SJCRH30 (cell line): ENCODE measurements at places on chromosomes 16 and 17.

DNA sequence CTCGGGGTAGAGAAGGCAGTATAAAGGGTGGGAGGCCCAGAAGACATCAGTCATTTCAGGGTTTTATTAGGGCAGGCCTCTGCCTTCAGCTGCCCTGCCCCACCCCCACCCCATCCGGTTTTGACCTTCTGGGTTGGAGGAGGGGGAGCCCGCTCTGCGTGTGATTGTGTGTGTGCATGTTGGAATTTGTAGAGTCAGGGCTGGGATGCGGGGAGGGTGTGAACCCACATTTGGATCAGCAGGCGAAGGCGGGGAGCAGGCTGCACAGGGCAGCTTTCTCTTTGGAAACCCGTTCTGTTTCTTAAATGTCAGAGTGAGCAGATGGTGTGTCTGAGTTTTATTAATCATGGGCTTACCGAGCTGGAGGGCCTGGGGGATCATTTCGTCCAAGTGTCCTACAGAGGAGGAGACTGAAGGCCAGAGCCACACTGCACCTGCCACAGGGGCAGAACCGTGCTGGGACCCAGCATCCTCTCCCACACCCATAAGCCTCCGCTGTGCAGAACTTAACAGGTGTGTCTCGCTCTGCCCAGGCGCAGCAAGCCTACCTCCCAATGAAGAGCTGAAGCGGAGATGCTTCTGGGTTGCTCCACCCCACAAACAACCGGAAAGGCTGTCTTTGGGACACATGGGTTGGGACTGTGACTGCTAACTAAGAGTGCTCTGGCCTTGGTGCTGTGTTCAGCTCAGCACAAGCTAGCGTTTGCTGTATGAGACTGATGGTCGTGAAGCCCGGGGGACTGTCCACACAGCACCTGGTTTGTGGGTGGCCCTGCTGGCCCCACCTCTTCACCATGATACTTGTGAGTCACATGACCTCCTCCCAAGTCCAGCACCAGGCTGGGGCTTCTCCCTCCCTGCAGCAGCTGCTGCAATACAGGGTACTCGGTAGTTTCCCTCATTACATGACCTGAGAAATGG lies 70.9 kb upstream of the GSE1 start:
- peak; percentile 75 for DNase-seq

DNA sequence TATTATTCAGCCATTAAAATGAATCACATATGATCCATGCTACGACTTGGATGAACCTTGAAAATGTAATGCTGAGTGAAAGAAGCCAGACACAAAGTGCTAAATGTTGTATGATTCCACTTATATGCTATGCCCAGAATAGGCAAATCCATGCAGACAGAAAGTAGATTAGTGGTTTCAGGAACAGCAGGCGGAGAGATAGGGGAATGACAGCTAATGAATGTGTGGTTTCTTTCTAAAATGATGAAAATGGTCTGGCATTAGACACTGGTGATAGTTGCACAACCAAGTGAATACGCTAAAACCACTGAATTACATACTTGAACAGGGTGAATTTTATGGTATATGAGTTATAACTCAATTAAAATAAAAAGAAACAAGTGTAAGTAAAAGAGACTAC lies 121.8 kb upstream of the NOG start:
- DNase-seq = no peak

- DNase-seq = no peak
Observed at GRCh38 chr16:66925322-66925840, at the start of gene RRAD. Gene RRAD (minus strand): TSS chr16:66925535. CDS start chr16:66925179, 356 bp downstream.

DNA sequence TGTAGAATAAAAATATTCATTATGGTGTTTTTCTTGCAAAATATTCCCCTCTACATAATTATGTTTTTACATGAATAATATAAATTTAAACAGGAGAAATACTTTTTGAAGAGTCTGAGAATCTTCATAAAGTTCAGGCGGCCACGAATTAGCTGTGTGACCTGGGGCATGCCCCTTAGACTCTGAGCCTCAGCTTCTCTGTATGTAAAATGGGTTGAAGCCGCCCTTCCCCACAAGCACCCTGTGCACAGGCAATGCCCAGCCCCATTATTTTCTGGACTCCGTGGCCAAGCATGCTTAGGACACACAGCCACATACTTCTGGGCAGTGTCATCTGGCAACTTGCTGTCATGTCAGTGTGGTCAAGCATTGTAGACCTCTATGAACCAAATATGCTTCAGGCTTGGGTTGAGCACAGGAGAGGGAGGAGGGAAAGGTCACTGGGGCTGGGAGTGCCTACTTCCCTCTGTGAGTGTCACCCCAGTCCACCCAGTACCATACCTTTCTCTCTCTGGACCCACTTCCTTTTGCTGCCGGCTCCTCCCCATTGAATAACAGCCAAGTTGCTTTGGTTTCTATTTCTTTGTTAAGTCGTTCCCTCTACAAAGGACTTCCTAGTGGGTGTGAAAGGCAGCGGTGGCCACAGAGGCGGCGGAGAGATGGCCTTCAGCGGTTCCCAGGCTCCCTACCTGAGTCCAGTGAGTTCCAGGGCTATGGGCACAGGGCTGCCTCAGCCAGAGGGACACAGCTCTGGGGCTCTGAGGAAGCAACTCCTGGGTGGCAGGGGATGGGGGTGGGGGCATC lies at the start of gene LGALS9:
Gene LGALS9 (plus strand): TSS at position 582 of the 804 bp plus-strand sequence. CDS start 78 bp downstream, at position 660.
- no peak for DNase-seq

DNA sequence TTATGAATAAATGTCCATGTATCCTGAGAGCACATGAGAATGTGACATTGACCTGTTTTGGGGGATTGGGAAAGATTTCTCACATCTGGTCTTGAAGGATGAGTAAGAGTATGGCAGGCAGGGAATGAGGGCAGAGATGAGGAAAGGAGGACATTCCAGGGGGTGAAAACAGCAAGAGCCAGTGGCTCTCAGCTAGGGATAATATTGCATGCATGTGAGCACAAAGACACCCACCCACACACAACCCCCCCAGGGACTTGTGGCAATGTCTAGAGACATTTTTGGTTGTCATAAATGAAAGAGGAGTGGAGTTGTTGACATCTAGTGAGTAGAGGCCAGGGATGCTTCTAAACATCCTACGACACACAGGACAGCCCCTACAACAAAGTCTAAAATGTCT lies 6.0 kb downstream of the MYO1D start:
- DNase-seq = no peak

- no peak for DNase-seq
Observed at GRCh38 chr16:8588682-8589056, 1.6 kb downstream of the TMEM114 start.

DNA sequence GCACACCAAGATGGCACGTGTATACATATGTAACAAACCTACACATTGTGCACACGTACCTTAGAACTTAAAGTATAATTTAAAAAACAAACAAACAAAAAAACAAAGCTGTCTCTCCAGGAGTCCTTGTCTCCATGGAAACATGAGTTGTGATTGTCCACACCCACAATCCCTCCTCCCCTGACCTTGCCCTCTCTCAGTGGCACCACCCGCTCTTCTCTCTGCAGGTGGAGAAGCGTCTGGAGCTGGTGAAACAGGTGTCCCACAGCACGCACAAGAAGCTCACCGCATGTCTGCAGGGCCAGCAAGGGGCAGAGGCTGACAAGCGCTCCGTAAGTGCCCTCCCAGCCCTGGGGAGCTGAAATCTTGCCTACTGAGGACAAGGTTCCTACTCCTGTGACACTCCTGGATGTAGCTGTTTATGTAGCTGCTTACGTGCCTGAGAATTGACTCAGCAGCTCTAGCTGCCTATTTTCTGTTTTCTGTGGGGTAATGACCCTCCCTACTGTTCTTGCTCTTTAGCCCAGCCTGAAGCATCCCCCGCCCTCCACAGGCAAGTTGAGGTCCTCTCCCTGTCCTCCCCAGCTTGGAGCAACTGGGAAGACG lies 107.0 kb downstream of the ARHGAP44 start:
- no peak for DNase-seq

DNA sequence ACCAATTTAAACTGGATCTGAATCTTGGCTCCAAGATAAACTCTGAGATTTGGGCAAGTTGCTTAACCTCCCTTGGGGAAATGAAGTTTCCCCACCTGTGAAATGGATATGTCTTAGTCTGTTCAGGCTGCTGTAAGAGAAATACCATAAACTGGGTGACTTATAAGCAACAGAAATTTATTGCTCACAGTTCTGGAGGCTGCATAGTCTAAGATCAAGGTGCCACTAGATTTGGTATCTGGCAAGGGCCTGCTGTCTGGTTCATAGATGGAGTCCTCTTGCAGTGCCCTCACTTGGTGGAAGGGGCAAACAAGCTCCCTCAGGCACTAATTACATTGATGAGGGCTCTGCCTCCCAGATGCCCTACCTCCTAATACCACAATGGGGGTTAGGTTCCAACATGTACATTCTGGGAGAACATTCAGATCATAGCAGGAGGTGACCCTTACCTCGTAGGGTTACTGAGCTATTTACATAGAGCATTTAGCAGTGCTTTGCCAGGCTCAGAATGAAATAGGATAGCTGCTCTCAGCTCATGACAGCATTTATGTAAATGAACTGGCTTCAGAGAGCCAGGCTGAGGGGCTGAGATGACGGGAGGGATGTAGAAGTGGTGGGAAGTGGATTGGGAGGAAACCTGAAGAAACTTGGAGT lies 83.9 kb downstream of the SPECC1 start:
- no peak for DNase-seq

GRCh38 chr16:4814542-4815173 lies 12.2 kb upstream of the ROGDI start:
- no peak for DNase-seq

GRCh38 chr16:83947642-83948234 lies 5.3 kb upstream of the OSGIN1 start:
- no peak for DNase-seq

- DNase-seq = no peak
Observed at GRCh38 chr17:16470265-16470664, 21.7 kb downstream of the LRRC75A start.

GRCh38 chr16:31131416-31131815 lies 4.1 kb downstream of the PRSS8 start:
- DNase-seq = no peak

GRCh38 chr16:68384288-68385161 lies 63.8 kb downstream of the SMPD3 start:
- no peak for DNase-seq

DNA sequence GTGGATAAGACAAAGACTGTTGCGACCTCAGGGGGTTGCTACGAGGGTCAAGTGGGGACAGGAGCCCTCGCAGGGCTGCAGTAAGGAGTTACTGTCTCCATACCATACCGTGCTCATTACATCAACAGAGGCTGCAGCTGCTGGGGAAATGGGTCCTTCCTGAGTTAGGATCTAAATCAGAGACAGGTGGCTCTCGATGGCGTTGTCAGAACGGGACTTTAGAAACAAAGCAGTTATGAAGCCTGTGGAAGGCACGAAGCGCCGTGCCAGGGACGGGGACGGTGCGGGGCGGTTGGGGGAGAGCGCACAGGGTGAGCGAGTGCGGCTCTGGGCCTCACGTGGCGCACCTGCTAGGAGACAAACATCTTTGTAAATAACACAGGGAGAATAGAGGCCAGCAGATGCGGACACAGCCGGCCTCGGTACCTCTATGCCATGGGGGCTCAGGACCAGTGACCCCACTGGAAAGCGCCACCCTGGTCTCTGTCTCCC lies 34.4 kb downstream of the ZCCHC14 start:
- peak; percentile 44 for DNase-seq

- DNase-seq = peak; percentile 91
Observed at GRCh38 chr17:78278139-78278741, 46.8 kb downstream of the TMEM235 start.

GRCh38 chr17:35056013-35056412 lies 7.5 kb downstream of the RFFL start:
- DNase-seq = no peak

- no peak for DNase-seq
Observed at GRCh38 chr16:87562201-87562600, 40.1 kb upstream of the JPH3 start.

- DNase-seq = peak; percentile 68
Observed at GRCh38 chr17:51166987-51167931, 1.0 kb downstream of the NME2 start.

DNA sequence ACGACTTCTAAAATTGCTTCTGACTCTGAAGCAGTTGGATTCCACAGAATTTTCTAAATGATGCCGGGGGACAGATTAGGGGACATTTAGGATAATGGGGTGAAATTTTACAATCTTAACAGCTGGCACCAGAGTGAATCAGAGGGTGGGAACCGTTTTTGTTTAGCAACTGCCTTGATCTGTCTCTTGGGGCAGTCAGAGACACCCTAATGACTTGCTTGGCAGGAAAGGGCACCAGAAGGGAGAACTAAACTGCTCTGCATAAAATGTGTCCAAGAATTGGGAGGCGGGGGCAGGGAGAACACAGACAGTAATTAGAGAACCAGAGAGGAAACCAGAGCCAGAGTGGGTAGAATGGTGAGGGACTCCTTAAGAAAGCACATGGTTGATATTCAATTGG lies 6.1 kb upstream of the ABCC12 start:
- DNase-seq = no peak

DNA sequence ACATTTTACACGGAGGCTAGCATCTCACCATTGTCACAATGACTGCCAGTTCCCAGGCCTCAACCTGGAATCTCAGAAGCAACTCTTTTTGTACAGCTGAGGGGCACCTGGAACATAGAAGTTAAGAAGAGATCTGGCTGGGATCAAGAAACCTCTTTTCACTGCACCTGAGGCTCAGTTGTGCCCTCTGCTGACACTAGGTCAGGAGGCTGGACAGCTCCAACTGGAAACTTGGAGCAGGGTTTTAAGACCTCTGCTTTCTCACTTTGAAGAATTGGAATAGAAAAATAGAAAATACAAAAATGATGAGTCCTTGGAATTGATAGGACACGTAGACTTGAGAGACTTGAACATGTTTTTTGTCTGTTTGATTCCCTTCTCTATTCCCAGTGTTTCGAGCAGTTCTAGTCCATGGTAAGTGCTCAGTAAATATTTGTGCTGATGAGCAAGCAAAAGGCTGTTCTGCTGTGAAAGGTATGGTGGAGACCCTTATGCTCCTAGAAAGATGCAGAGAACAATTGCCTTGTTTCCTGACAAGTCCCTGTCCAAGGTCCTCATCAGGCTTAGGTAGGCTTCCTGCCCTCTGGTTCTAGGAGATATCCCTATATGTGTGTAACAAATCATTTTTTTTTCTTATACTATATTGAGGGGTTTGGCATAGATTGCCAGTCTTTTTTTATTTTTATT lies 13.6 kb upstream of the PPM1D start:
- DNase-seq = no peak

GRCh38 chr16:67993207-67994039 lies 5.9 kb downstream of the DPEP2 start:
- DNase-seq = peak; percentile 77

DNA sequence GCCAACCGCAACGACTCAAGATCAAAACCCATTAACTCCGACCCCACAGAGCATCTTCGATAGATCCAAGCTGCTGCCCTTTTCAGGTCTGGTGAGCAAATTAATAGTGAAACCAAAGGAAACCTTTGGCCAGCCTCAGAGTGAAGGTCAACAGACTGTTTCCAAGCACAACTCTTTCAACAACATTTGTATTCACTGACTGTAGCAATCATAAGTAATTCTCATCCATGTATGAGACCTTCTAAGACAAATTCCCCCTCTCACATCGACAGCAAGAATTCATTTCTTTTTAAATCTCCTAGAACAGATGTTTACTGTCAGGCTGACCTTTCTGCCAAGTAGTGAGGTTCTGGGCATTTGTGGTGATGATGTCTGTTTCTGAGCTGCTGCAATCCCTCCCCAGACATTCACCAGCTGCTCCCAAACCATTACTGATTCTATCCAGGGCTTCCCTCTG lies 64.2 kb downstream of the SLC39A11 start:
- DNase-seq = no peak

GRCh38 chr17:42273474-42274252 lies 2.5 kb downstream of the STAT5B start:
- no peak for DNase-seq
